ENCODE measurements at places on chromosomes 6 and 20.

GRCh38 chr20:38258545-38259215 is 1.9 kb downstream of the KIAA1755 start:
- no peak for DNase-seq

DNA sequence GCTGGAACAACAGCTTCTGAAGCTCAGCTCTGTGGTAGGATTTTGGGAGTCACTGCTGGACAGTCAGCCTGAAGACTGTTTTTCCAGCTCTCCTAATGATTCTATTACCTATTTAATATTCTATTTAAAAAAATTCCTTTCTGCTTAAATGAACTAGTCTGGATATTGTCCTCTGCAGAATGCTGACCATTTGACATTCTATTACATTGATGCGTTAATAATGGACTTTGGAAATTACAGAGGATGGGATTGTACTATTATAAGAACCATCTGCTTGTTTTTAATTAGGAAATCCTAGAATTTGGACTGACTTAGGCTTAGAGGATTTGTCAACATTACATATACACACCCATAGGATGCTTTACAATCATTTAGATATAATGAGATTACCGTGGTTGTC is 19.7 kb downstream of the LRP11 start:
- DNase-seq = no peak

GRCh38 chr6:169966312-169967181 is 215.1 kb downstream of the ERMARD start:
- DNase-seq = no peak

GRCh38 chr20:55253781-55254180 is 751.5 kb downstream of the CBLN4 start:
- no peak for DNase-seq

GRCh38 chr6:169618526-169619490 is 83.0 kb downstream of the WDR27 start:
- no peak for DNase-seq

- DNase-seq = no peak
Observed at GRCh38 chr6:84618836-84619235, 145.6 kb downstream of the TBX18 start.

- no peak for DNase-seq
Observed at GRCh38 chr6:39923394-39923793, 10.9 kb downstream of the MOCS1 start.

GRCh38 chr6:106496823-106497222 is 132.5 kb downstream of the RTN4IP1 start:
- DNase-seq = no peak

DNA sequence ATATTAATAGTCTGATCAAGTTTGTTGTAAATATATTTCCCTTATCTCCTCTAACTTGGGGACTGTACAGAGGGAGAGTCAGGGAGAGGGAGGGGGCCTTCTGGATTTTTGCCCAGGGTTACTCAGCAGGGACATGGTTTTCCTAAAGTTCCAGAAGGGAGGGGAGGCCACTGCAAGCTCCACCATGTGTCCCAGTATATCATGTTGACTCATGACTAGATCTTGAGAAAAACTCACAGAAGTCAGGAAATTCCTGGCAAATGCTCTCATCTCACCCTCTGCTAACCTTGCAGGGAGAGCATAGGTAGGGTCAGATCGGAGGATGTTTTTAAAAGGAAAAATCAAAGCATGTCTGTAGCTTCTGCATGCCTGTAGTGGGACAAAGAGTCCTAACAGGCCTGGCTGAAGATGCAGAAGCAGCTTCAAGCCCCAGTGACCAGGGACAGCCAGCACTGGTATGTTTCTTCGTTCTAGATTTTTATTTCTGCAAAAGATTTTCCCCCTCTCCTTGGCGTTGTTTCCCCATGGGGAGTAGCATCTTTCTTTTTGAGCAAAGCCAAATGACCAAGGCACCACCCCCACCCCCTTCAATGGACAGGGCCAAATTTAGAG is 272.9 kb upstream of the SUPT3H start:
- DNase-seq = no peak

DNA sequence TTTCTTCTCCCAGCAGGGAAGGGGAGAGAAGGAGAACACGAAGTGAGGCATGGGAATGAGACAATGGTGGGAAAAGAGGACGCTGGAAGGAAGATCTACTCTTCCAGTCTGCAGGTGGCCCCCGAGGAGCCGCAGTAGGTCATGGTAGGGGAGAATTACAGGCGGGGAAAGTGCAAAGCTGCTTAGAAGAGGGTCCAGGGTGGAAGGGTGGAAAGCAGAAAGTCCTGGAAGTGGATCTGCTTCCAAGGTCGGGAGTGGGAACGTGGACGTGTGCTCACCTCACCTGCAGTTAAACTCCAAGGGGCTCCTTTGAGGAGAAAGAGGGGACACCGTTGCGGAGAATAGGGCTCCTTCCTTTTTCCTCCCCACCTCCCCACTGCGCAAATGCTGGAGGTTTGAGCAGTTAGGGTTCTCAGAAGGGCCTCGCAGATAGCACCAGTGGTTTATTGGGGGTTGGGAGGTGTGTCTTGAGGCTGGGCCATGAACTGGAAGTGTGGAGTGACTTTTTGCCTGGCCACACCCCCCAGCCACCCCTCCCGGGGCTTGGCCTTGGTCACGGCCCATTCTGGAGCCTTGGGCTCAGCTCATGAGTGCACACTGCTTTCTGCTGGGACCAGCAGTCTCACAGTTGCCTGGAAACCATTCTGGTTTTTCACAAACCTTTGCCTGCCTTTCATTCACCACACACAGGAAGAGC is 100.4 kb upstream of the MLN start:
- peak; percentile 73 for DNase-seq

GRCh38 chr6:56730663-56731529 is 88.2 kb upstream of the DST start:
- DNase-seq = no peak

DNA sequence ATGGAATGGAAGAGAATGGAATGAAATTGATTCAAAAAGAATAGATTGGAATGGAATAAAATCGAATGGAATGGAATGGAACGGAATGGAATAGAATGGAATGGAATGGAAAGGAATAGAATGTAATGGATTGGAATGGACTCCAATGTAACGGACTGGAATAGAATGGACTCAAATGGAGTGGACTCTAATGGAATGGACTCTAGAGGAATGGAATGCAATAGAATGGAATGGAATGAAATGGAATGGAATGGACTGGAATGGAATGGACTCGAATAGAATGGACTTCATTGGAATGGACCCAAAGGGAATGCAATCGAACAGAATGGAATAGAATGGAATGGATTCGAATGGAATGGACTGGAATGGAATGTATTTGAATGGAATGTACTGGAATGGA is 19.7 kb upstream of the DEFB115 start:
- DNase-seq = no peak

DNA sequence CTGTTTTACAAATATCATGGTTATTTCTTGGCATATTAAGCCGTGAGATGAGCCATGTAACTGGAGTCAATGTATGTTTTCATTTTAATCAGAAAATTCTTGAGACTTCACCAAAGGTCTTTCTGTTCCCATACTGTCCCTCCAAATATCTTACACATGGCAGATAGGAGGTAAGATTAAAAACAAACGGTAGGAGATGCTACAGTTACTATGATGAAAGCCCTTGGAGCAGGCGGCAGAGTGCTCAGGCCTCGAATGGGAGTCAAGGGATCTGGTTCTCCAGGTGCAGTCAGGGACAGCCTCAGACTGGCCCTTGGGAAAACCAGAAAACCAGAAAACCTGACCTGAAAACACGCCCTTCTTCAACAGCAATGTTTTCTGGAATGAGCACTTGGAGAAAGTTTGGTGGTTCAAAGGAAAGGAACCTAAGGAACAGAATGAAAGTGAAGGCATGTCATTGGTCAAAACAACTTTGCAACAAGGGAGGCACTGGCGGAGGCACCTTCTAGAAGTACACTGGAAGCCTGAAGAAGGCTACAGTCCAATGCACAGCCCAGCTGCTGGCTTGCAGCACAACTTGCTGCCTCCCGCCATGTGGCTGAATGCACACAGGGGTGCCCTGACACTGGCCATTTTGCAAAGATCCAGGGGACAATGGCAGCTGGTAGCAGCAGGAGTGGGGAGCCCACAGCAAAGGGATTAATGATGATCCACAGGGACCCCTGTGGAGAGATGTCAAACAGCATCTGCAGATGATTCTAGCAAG is 17.4 kb upstream of the FOXO3 start:
- no peak for DNase-seq

- no peak for DNase-seq
Observed at GRCh38 chr6:67717281-67717680, 917.8 kb upstream of the ADGRB3 start.

GRCh38 chr6:169986848-169987498 is 235.6 kb downstream of the ERMARD start:
- no peak for DNase-seq

DNA sequence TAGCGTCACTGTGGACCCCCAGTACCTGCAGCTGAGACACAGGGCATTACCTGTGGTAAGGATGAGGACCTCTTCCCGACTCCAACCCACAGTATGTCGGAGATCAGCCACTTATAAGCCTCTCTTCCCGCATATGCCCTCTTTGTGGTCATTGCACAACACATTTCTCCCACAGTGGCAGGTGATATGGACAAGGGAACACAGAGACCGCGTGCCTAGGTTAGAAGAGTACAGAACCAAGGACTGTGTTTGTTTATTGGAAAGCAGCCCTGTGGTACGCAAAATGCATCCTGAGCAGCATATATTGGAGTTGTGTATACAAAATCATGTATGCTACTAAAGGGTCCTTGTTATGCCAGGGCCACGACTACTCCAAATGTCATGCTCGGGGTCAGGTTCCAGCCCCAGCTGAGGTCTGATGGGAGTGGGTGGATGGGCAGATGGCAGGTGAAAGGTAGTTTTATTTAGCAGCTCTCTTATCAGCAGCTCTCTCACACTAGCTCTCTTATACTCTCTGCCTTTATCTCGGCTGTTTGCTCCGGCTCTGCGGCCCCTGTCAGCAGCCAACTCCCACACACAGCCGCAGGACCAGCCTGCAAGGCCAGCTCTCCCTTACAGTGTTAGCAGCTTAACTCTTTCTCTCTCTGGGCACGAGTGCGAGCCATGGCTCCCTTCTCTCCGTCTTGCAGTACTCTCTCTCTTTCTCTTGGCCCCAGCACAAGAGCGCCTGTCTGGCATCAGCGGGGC is 569.0 kb downstream of the KIF16B start:
- DNase-seq = no peak

DNA sequence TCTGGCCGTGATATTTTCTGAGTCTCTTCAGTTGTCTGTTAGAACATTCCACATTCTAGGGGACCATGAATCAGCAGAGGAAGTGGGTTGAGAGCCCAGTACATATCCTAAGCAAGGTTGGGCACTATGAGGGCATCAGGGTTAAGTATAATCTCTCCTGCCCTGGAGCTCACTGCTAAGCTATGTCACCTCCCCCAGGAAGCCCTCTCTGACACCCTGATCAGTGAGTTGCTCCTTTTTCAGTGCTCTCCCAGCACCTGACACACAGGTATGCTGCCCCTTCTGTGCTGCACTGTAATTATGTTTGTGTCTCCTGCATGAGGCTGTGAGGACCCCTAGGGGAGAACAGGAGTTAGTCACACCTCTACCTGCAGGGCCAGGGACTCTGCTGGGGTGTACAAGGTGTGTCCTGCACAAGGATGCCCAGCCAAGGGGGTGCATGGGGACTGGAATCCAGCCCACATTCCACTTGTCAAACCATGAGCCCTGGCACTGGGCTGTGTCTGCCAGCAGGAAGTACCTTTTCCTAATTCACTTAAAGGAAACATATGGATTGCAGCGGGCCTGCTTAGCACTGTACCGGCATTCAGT is 3.9 kb downstream of the RAB44 start:
- DNase-seq = peak; percentile 20

GRCh38 chr20:18363708-18364107 is 75.4 kb downstream of the ZNF133 start:
- DNase-seq = no peak

GRCh38 chr6:26241033-26241895 is 123.7 kb upstream of the BTN3A2 start:
- DNase-seq = peak; percentile 67

GRCh38 chr6:34949636-34950035 is 60.6 kb downstream of the ANKS1A start:
- DNase-seq = no peak

GRCh38 chr20:32189691-32190615 is 17.6 kb downstream of the PLAGL2 start:
- peak; percentile 57 for DNase-seq

- DNase-seq = no peak
Observed at GRCh38 chr6:6962699-6963098, 145.1 kb upstream of the RREB1 start.

DNA sequence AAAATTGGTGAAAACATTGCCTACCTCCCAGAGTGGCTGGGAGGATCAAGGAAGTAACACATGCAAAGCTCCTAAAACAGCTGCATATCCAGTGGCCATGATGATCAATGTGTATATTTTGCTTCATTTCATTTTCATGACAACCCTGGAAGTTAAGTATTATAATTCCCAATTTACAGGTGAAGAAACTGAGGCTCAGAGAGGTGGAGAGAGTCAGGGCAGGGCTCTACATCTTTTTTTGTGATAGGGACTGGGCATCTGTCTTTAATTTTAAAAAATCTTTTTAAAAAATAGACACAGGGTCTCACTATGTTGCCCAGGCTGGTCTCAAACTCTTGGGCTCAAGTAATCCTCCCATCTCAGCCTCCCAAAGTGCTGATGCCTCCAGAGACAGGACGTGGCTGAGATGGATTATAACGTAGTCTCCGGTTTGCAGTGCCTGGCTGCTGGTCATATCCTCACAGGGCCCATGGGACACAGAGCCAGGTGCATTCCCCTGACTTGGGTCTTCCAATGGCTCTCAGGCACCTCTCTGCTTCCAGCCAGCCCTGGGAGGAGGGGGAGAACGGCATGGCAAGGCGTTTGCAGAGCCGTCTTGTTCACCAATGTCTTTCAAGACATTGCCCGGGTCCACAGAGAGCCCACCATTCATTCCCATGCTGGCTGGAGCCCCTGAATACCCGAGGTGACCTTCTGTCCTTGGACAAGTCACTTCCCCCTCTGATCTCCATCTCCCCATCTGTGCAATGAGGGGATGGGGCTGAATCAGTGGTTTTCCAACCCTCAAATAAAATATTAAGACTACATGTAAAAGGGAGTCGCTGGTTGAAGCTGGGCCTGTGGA is 38.3 kb downstream of the HNF4A start:
- DNase-seq = no peak

- DNase-seq = no peak
Observed at GRCh38 chr6:75546381-75546780, 52.8 kb upstream of the FILIP1 start.

DNA sequence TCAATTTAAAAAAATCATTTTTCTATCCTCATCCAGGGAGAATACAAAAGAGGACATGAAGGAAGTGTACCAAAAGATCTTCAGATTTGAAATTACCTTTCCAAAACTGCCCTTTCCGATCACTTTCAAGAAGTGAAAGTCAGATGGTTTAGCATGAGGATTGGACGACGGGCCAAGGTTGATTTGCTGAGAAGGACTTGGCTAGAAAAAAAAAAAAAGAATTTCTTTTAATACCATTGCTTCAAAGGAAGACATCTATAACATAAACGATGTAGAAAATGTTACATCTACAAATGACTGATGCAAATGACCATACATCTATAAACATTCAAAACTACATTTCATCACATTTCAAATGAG is 120.9 kb upstream of the SLC2A12 start:
- DNase-seq = no peak
